ENCODE measurements at places on chromosomes 4 and X.

- peak; percentile 76 for DNase-seq
Measured at GRCh38 chrX:38754102-38754790, 47.0 kb upstream of the MID1IP1 start.

- DNase-seq = peak; percentile 98
Measured at GRCh38 chr4:83455281-83456183, at the start of the genes HELQ and MRPS18C. Gene HELQ (minus strand): TSS chr4:83455823. CDS start chr4:83455693, 130 bp downstream. Gene MRPS18C (plus strand): TSS chr4:83456058. CDS start chr4:83456078, 20 bp downstream.

GRCh38 chr4:6939761-6940743 lies 30.4 kb downstream of the TBC1D14 start:
- DNase-seq = no peak

GRCh38 chr4:83113429-83113786 lies 1.1 kb downstream of the PLAC8 start:
- no peak for DNase-seq

DNA sequence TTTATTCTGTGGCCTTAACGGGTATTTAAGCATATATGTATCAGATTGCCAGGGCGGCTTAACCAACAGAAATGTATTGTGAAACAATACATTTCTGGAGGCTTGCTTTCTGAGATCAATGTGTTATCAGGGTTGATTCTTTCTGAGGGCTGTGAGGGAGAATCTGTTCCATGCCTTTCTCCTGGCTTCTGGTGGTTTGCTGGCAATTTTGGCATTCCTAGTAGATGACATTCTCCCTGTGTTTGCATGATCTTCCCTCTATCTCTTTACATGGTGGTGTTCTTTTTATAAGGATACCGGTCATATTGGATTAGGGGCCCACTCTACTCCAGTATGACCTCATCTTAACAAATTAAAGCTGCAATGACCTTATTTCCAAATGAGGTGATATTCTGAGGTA lies 16.9 kb upstream of the CEP135 start:
- DNase-seq = peak; percentile 41

DNA sequence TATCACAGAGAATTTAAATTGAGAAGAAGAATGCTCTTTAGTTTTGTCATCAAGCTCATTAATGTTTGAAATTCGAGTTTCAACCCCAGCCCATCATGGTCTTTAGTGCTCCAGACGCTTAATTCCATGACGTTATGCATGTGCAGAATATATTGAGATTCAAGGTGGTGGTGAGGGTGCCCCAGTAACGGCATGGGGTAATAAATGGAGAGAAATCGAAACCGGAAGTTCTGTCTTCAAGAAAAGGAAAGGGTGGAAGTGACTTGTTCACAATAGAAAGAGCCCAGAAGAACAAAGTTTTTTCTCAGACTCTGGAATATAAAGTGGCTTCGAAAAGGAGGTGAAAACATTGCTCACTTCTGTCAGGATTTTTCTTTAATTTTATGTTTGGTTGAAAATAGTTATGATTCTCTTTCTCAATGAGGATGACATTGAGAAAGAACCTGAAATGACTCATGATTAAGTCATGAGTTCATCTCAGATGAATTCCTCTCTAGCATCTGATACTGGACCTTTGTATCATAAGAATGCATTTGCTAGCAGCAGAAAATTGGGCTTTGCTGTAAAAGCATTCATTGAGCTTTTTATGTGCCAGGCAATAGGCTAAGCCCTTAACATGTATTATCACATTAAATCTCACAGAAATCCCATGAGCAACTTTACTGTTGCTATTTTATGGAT lies 779 bp upstream of the DDX60L start:
- DNase-seq = peak; percentile 74

DNA sequence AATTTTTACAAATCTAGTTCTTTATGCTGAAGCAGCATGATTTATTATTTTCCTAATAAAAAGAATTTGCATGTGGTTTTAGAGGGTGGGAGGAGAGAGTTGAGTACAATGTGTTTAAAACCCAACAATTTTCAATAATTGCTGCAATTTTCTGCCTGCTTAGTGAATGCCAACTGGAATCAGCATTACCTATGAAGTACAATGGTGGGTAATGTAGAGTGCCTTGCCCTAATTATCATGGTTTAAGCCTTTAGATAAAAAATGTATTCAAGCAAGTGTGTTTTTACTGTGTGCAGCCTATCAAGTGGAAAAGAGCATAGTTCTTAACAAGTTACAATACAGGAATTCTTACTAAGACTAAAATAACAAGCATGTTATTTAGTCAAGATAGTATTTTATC lies 77.9 kb upstream of the ANKRD50 start:
- no peak for DNase-seq

DNA sequence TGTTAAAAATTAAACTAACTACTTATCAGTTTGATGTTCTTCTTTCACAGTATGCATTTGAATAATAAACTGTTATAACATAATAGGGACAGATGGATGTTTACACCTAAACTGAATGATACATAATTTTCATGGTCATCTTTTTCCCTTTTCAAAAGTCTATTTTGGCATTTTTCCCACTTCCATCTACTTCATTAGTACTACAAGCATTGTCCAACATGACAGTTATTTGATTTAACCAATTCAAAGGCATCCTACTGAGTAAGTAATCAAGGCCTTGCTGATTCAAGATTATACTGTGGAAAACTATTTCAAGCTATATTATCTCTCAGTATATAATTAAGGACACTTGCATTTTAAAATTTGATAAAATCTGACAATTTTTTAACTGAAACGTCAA lies 212.9 kb downstream of the FAT4 start:
- DNase-seq = no peak

GRCh38 chr4:59814402-59815010 lies 1385.6 kb upstream of the ADGRL3 start:
- DNase-seq = no peak

DNA sequence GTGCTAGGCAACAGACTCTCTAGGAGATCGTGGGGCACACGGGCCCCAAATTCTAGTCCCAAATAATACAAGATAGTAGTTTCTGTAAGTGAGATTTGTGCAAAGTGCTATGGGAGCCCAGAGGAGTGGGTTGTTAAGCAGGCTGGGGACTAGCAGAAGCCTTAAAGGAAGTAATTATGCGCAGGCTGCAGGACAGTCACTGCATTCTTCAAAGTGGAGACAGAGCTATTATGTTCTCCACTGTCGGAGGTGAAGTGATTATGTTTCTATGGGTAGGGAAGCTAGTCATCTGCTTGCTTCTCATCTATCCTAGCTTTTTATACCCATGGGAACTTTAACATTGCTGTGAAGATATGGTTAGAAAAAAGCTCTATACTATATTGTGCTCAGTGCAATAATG lies 154.2 kb downstream of the CPE start:
- DNase-seq = no peak

DNA sequence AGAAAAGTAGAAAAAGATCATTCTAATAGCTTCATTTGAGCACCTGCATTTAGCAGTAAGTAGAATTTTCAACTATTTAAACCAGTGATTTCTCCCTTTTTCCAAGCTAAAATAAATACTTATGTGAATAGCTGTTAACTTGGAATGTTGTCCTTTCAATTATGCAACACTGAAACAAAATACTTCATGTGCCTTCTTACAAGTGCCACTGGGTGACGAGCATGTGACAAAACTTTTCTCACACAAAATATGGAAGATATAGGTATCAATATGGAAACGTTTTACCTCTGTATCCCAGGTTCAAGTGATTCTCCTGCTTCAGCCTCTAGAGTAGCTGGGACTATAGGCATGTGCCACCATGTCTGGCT lies 708.3 kb downstream of the STIM2 start:
- no peak for DNase-seq

DNA sequence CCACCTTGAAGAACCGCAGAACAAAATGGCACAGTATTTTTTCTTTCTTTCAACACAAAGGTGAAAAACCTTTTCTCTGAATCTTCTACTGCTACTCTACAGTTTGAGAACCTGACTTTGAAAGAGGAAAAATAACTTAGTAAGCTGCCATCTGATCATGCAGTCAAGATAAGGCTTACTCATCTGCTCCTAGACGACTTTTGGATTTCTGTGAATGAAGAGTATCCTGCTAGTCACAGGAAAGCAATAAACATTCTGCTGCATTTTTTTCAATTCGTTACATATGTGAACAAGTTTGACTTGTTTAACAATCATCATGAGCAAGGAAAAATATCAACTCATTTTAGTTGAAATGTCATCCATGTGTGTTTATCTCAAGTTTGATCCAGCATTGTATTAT lies 25.2 kb downstream of the TIGD2 start:
- DNase-seq = peak; percentile 65

DNA sequence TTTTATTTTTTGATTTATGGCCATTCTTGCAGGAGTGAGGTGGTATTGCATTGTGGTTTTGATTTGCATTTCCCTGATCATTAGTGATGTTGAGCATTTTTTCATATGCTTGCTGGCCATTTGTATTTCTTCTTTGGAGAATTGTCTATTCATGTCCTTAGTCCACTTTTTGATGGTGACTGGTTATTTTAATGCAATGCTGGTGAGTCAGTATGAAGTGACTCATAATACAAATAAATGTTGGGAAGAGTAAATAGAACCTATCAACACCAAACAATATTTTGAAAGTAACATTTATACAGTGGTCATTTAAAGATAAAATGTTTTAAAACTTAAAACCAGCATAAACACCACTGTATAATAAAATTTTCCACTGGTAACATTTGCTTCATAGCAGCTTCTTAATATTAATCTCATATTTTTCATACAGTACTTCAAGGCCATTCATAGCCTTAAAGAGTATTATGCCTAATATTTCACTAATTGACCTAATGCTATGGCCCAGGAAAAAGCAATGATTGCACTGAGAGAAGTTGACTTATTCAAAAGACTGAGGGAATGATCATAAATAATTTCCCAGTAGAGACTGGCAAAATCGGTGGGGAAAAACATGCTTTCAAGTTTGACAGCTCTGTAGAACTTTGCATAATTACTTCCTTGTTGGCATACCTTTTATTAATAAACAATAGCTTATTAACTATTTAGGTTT lies 33.9 kb downstream of the CASK start:
- DNase-seq = peak; percentile 25

DNA sequence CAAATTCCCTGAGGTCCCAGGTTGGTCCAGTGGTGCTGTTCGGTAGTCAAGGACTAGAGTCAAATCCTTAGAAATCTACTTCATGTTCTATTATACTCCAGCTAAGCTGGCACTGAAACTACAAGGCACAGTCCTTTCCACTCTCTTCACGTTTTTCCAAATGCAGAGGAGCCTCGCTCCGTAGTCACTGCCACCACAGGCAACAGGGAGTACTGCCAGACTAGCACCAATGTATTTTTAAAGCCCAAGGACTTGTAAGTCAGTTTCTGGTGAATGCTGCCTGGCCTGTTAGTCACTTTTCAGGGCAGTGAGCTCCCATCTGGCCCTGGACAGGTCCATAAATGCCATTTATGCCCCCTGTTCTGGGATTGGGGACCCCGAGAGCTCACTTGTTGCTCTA lies 323.5 kb downstream of the FAM47A start:
- DNase-seq = no peak

- peak; percentile 93 for DNase-seq
Measured at GRCh38 chr4:176988226-176988625, 195.5 kb upstream of the VEGFC start.

- no peak for DNase-seq
Measured at GRCh38 chr4:41157009-41157408, 57.3 kb downstream of the APBB2 start.

DNA sequence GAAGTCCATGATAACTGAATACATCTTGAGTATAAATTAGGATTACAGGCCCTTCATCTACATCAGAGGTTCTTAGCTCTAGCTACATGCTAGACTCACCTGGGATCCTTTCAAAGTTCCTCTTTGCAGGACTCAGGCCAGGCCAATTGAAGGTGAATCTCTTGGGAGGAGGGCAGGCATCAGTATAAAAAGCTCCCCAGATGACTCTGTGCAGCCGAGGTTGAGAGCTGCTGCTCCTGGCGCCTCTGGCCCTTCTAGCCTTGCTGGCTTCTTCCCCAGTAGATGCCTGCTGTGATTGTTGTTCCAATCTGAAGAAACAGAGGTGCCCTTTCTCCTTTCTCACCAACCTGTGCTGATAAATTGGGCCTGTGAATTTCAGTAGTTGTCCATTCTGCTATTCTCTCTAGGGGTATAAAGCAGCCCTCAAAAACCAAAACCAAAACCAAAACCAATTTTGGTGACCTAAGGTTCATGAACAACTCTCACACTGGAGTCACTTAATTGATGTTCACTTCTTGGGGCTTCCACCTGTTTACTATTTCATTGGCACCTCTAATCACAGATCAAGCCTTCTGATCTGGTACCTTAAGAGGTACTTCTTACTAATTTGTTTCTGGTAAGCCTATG lies 78.7 kb downstream of the SUPT20HL2 start:
- no peak for DNase-seq

- no peak for DNase-seq
Measured at GRCh38 chr4:159248384-159249178, 145.7 kb downstream of the RAPGEF2 start.

DNA sequence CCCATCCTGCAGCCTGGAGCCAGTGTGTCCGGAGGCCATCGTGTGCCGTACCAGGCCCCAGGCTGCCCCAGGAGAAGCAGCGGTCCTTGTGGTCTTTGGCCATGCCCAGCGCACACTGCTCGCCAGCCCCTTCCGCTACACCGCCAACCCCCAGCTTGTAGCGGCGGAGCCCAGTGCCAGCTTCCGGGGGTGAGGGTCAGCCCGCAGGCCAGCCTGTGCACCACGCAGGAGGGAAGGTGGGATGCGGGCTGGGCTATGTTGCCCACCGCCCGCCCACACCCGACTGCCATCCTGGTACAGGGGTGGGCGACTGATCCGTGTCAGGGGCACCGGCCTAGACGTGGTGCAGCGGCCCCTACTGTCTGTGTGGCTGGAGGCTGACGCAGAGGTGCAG lies 7.6 kb upstream of the SRPK3 start:
- DNase-seq = no peak

- DNase-seq = no peak
Measured at GRCh38 chr4:79296768-79297428, 29.0 kb downstream of the NAA11 start.

DNA sequence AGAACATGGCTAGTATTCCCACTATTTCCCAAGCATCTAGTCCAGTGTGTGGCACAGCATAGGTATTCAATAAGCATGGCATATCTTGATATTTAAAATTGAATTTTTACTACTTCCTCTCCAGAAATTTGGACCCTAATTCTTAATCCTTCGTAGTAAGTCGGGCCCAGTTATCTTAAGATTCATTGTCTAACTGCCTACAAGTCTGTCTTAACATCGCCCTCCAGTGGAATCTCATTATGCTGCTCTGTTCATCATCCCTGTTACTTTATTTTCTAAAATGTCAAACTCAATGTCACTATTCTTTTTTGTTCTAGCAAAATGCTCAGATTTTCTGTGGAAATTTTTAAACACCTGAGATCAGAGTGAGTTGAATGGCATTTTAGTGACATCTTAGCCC lies 606.2 kb downstream of the KLHL13 start:
- no peak for DNase-seq

GRCh38 chr4:37780444-37781130 lies 45.9 kb upstream of the PGM2 start:
- no peak for DNase-seq

GRCh38 chrX:1500701-1501624 lies 36.0 kb downstream of the P2RY8 start:
- no peak for DNase-seq

- DNase-seq = no peak
Measured at GRCh38 chr4:27775156-27775555, 914.5 kb downstream of the STIM2 start.

GRCh38 chr4:26947318-26947717 lies 86.7 kb downstream of the STIM2 start:
- DNase-seq = no peak

- peak; percentile 24 for DNase-seq
Measured at GRCh38 chrX:24553011-24553410, 87.9 kb downstream of the PDK3 start.

- no peak for DNase-seq
Measured at GRCh38 chr4:41580007-41580406, 42.0 kb downstream of the LIMCH1 start.

GRCh38 chr4:156169861-156170260 lies 216.2 kb upstream of the CTSO start:
- peak; percentile 46 for DNase-seq

Data from foreskin fibroblast (primary cell).